Occipital lobe (tissue), 3 donors: ENCODE measurements at places on chromosomes 13 and 19. TPM values are rescaled to one million over a fixed set of nuclear protein-coding genes. Genes with fewer than 3 reads are reported as not detected.

The HS6ST3 gene
- total RNA-seq: 8.4 TPM

The ZIC2 gene
- total RNA-seq: 2.8 TPM

The GGN gene
- 0.62 TPM for total RNA-seq

The PEAK3 gene
- total RNA-seq: not detected

The ANKRD24 gene
- 16.4 TPM for total RNA-seq
